ENCODE measurements at places on chromosomes 12 and 14.
A peak's percentile ranks its signal among the peaks of the same experiment; 100 is the strongest.

DNA sequence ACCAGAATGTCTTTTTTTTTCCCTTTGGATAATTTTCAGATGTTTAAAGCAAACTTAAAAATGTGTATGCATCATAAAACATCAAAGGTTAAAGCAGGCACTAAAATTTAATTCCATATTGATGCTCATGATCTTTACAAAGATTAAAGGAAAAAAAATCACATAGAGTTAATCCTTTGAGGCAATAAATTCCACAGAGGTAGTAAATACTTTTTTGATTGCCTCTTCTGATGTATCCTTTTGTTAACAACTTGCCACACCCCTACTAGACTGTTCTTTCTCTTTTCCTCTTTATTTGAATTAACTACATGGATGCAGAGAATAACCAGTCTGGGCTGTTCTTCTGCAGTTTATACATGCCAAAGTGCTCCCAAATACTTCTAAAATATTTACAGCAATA is 45.2 kb upstream of the KCNJ8 start:
- no peak for DNase-seq

GRCh38 chr12:107436376-107436775 is 249.2 kb upstream of the PWP1 start:
- peak; percentile 47 for DNase-seq

- no peak for DNase-seq
Observed at GRCh38 chr12:131473261-131473660, 237.6 kb upstream of the SFSWAP start.

DNA sequence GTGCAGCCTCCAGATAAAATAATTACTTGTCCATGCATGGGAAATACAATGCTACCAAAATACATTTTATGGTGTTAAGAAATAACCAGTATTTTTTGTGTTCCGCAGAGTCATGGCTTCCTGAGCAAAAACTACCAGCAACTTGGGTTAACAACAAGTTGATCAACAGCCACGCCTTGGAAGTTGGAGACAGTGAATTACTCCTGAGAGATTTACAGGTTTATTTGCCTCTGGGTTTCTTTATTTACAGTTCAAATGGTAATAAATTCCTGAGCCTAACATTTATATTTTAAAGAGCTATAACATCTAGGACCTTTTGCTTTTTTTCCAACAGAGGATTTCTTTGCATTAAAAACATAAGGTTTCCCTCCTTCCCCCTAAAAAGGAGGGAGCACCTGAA is 194.0 kb downstream of the IPO8 start:
- DNase-seq: no peak

DNA sequence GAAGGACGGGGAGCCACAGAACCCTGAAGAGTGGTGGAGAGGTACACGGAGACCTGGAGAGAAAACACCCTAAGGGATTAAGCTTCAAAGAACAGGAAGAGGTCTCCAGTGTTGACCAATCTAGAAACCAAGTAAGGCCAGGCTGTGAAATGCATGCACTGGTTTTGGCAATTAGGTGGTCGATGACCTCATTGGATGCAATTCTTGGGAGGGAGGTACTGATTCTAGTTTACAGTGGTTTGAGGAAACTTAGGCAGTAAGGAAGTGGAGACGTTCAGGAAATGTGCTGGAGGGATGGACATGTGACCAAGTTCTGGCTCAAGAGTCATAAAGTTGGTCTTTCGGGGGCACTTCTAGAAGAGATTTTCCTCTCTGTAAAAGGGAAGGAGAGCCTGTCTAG is 91.3 kb upstream of the CEP83 start:
- DNase-seq: no peak

DNA sequence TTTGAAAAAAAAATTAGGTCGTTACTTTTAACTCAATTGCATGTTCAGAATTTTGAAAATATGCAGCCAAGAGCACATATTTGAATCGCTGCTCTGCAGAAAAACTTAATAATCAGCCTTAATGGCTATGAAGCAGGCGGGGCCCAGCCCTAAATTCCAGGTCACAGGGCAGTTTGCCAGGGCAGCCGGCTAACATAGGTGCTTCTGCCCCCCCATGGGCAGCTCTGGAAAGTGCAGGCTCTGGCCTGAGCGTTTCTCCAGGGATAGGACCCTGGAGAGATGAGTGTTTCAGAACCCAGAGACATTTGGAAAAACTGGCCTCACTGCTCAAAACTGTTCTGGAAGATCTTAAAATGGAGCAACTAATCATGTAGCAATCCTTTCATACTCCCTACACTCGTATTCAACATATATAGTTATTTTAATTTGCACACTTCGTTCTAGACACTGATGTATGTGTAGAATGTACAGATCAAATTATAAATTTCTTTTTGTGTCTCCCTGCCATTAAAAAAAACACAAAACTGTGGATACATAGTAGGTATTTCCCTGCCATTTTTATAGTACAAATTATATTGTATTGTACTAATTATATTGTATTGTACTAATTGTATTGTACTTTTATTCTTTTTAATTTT is 26.0 kb upstream of the PTGR2 start:
- peak; percentile 95 for DNase-seq

DNA sequence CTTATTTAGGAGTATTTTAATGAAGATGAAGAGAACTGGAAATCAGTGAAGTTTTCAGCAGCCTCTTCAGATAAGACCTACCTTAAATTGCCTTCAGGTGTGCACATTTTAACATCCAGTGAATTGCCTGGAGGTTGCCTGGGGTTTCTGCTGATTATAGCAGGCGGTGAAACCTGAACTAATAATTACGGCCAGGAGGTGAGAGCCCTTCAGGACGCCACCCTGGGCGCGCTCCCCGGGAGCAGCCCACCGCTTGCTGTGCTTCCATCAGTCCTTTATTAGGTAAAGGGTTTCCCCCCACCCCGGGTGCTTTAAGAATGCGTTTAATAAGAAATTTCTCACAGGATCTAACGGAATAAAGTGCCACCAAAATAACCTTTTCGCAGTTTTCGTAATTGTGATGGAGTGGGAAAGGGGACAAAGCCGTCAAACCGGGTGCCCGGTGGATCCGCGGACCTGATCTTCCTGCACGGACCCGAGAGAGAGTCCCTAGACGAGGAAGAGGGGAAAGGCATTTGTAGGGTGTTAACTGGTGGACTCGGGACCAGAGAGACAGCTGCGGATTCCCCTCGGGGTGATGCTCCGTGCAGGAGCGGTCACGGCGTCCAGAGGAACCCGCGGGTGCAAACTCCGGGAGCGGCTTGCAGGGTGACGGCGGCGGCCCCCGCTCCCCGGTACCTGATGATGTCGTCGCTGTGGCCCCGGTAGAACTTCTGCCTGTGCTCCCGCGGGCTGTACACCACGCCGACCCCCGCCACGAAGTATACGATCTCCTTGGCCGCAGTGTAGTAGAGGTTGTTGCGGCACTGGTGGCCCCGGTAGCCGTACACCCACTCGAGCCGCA is 902 bp downstream of the EML5 start:
- peak; percentile 13 for DNase-seq

DNA sequence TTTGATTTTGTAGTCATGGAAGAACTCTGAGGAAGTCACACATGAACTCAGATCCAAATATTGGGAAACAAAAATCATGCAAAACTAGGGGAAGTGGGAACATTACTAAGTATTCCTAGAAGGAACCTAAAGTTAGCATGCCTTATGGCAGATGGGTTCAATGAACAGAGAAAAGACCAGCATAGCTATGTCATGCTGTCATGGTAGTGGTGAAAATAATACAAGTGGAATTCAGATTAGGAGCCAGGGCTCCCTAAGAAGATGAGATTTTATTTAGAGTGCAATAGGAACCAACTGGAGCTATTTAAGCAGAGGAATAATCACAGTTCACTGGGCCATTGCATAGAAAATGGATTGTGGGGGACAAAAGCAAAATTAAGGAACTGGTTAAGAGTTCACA is 134.0 kb downstream of the DIO2 start:
- peak; percentile 58 for DNase-seq

GRCh38 chr14:42001431-42001830 is 394.8 kb downstream of the LRFN5 start:
- DNase-seq: no peak

GRCh38 chr14:34873589-34874385 is 1.4 kb downstream of the BAZ1A start:
- peak; percentile 90 for DNase-seq

All from foreskin fibroblast (primary cell).